Activated CD8-positive, alpha-beta memory T cell treated with anti-CD3 and anti-CD28 coated beads for 48 hours (primary cell): ENCODE measurements at places on chromosomes 7 and 10.

- no peak for DNase-seq
These were observed 38.9 kb upstream of the DGKI start for GRCh38 chr7:137885678-137886077.

GRCh38 chr7:26073041-26073440 is 79.0 kb upstream of the NFE2L3 start:
- DNase-seq, result no peak

GRCh38 chr10:123146013-123146893 is 1.7 kb upstream of the HMX2 start:
- no peak for DNase-seq

GRCh38 chr10:25766687-25767221 is 167.3 kb upstream of the MYO3A start:
- DNase-seq, result no peak

GRCh38 chr7:146412781-146413180 is 296.2 kb downstream of the CNTNAP2 start:
- no peak for DNase-seq

DNA sequence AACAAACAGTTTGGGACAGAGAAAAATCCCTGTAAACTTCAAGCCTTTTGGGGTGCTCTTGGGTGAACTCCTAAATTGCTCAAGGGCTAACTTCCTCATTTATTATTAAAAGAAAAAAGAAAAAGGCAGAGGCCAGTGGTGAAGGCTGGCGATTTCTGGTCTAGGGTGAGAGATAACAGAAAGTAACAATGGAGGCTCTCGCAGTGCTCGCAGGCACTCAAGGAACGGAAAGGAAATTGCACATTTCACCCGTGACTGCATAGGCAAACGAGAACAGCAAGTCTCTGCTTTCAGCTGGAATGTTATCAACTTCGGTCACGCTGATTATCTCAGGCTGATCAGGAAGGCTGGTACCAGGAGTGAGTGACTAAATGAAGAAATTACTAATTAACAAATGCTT is 70.7 kb downstream of the PRKAG2 start:
- DNase-seq, result no peak

- DNase-seq, result no peak
These were observed 32.7 kb downstream of the GFRA1 start for GRCh38 chr10:116240157-116240950.

DNA sequence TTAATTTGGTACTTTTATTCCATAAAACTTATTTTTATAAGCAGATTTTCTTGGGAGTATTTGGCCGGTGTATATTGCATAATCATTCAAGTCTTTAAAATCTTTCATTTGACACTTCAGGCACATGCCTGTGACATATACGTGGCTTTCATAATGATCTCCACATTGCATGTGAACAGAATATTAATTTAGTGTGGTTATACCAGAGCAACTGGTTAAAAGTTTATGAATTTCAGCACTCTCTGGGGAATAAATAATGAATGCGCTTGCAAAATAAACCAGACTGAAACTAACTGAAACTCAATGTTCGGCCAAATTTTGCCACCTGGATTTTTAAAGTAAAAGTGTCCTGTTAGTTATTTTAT is 242.3 kb downstream of the GLI3 start:
- DNase-seq, result no peak

DNA sequence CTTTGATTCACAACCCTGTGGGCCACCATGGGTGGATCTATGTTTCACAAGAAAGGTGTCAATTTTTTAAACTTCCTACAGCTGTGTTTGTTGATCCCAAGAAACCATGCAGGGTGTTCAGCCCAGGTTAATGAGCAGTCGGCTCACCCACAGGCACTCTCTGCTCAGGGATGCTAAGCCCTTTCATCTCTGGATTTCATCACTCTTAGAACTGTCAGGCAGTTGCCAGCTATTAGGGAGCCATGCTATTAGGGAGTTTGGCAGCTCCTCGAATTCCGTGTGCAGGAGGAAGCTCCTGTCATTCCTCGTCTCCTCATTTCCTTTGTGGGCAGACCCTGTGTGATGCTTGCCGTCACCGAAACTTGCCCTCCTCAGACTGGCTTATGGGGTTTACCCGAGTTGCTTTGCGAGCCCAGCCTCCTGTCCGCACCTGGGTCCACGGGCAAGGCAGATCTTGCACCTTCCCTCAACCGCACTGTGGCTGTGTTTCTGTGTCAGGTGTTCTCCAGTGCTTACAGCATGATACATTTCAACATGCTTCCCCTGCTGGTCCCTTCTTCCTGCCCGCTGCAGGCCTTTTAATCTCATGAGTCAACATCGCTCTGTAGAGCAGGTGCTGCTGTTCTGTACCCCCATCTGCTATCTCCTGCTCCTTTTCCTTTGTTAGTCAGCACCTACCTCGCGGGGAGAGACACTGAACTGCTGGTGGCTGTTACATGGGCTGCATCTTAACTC is 509.8 kb downstream of the SUGCT start:
- DNase-seq, result no peak

DNA sequence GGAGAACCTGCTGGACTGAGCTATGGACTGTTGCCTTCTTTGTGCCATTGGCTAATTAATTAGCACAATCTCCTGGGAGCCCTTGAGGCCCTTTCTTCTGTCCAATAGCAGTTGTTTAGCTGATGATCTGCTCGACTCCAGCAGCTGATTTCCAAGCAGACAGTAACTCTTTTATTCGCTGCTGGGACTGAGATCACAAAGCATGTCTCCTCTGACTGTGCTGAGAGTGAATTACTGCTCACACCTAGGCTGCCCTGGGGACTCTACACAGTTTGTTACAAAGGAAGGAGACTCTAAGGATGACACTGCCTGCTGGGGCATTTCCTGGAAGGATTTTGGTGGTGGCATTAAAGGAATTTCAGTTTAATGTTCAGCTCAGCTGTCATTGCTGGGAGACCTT is 31.4 kb downstream of the CASP7 start:
- DNase-seq, result no peak

DNA sequence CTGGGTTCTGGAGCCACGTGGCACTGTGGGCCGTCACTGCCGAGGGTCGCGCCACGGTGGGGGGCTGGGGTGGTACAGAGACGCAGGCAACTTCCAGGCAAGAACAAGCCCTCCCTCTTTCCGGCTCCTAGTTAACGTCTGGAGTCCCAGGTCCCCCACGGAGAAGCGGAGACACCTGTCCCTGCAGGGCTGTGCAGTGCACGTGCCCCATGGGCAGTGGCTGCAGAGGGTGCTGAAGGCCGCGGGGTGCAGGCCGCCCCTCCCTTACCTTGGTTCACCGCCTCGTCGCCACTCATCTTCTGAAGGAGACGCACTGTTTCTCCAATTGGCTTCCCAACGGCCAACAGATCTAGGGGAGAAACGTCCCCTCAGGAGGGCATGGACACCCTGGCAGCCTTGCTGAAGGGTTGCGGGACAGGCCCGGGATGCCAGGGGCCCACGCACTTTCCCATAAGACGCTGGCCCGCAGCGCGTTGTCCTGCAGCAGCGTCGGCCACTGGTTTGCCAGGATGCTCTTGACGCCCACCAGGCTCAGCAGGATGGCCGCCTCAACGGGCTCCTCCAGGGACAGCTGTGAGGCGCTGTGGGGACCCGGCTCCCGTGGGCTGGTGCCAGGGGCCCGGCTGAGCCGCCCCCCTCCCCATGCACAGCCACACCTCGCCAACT is 24.3 kb upstream of the NKX6-2 start:
- DNase-seq, result no peak

GRCh38 chr7:91632234-91632940 is 248.1 kb downstream of the MTERF1 start:
- no peak for DNase-seq

- DNase-seq, result no peak
These were observed 77.4 kb downstream of the MKI67 start for GRCh38 chr10:128048819-128049210.

DNA sequence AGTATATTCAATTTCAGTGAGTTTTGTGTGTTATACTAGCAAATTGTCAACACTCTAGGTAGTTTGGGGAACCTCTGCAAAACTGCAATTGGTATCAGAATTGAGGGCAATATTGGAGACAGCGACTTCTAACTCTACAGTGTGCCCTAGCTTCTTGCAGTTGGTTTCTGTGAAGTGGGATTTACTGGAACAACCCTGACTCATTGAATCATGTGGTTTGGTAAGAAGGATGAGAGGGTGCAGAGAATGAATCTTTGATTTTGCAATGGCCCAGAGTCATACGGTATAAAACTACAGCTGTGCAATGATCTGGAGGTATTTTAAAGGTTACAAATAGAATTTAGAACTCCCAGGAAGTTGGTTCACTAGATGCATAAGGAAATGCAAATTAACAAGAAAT is 129.1 kb upstream of the PPP1R3A start:
- DNase-seq, result no peak

- DNase-seq, result no peak
These were observed 259.4 kb upstream of the CELF2 start for GRCh38 chr10:10758306-10758705.

DNA sequence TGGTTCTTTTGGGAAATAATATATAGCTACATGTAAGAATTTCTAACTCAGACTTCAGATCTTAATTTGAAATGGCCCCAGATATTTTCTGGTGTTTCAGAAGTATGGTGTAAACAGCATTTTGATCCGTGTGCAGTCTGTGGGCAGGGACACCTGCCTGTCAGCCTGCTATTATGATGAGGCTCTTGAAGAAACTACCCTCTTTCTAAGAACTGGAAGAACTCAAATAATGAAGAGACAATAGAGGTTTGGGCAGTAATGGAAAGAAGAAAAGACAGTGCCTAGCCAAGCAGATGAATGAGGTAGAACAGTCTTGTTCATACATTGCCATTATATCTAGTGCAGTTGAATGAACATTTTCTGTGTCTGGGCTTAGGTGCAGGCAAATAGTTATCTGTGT is 256.6 kb downstream of the ARHGAP21 start:
- DNase-seq, result no peak

DNA sequence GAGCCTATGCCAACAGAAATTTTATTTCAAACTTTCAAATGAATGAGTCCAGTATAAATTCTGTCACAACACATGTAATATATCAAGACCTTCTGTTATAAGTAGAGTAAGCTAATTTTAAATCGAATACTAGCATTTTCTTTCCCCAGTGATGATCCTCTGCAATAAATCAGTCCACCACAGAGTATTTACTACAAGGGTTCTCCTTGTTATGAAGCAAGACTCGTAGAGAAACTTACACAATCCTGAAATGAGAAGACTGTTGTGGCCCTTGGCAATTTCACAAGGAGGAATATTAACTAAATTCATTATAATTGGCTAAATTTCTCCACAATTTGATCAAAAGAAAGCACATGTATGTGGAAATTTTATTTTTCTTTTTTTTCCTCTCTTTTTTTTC is 312.4 kb upstream of the DGKB start:
- DNase-seq, result no peak

DNA sequence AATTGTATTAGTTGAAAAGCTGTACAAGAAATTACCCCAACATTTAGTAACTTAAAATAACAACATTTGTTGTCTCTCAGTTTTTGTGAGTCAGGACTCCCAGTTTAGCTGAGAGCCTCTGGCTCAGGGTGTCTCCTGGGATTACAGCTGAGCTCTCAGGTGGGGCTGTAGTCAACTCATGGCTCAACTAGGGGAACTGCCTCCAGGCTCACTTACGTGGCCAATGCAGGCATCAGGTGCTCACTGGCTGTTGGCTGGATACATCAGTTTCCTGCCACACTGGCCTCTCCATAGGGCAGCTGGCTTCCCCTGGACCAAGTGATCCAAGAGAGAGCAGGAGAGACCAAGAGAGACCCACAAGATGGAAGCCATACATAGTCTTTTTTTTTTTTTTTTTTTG is 17.5 kb downstream of the CCNY start:
- DNase-seq, result no peak

DNA sequence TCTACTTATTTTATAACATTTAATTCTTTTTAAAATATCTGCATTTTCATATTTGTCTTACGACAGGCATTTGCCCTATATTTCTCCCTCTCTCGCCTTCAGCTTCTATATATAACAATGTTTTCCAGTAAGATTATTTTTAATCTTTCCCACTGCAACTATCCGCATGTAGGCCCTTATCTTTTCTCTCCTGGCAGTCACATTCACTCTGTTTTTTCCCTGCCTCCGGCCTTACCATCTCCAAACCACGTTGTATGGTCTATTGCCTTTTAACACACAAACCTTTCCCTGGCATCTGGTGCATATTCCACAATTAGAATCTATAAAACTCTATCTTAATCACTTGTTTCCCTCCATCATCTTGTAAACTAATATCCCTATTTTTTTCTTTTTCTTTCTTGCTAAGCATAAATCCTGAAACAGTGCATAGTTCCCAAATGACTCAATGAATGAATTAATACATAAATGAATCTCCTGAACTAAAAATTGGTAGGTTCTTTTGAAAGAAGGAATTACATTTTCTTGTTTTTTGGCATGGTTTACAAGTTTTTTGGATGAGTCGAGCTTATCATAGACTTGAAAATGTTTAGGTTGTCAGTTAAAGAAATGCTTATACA is 173.2 kb downstream of the SEMA3A start:
- DNase-seq, result no peak

- no peak for DNase-seq
These were observed 178.4 kb downstream of the ARHGAP12 start for GRCh38 chr10:31749981-31750840.

DNA sequence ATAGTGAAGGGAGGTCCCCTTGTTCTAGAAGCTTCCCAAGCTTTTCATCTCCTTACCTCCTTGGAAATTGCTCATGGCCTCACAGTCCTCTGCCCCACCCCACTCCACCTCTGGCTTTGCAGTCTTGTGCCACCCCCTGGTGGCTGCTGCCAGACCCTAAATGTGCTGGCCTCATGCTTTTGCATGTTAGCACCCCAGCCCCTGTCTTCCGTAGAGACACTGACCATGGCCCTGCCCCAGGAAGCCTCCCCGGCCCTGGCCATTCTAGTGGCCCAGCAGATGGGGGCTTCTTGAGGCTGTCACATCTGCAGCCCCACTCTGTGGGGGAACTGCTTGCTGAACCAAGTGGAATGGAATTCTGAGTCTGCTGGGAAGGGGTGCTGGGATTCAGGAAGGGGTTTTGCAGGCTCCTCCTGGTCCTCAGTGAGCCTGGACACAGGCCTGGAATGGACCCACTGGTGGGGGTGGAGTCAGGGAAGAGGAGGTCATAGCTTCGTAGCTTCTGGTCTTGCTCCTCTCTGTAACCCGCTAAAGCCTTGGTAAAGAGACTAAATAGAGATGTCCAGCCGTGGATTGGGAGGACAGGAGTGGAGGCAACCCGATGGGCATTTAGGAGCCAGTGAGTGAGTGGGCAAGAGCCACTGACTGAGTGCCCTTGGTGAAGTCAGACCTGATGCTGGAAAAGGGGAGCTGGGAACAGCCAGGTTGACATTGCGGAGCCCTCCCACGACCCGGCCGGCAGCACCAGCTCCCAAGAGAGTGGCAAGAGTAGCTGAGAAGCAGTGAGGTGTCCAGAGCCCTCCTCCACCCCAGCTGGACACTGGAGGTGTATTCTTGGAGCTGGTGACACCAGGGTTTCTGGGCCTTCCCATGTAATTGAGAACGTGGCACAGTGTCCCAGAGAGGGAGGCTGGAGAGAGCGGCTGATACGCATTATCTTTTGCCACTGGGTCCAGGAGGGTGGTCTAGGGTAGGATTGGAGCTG is 20.9 kb downstream of the RAMP3 start:
- no peak for DNase-seq

- no peak for DNase-seq
These were observed 8.4 kb downstream of the PROSER2 start for GRCh38 chr10:11831520-11831951.

- DNase-seq, result no peak
These were observed 68.0 kb upstream of the SAMD8 start for GRCh38 chr10:75043256-75044131.
